ENCODE measurements at places on chromosomes 6 and 20.
A peak's percentile ranks its signal among the peaks of the same experiment; 100 is the strongest.

DNA sequence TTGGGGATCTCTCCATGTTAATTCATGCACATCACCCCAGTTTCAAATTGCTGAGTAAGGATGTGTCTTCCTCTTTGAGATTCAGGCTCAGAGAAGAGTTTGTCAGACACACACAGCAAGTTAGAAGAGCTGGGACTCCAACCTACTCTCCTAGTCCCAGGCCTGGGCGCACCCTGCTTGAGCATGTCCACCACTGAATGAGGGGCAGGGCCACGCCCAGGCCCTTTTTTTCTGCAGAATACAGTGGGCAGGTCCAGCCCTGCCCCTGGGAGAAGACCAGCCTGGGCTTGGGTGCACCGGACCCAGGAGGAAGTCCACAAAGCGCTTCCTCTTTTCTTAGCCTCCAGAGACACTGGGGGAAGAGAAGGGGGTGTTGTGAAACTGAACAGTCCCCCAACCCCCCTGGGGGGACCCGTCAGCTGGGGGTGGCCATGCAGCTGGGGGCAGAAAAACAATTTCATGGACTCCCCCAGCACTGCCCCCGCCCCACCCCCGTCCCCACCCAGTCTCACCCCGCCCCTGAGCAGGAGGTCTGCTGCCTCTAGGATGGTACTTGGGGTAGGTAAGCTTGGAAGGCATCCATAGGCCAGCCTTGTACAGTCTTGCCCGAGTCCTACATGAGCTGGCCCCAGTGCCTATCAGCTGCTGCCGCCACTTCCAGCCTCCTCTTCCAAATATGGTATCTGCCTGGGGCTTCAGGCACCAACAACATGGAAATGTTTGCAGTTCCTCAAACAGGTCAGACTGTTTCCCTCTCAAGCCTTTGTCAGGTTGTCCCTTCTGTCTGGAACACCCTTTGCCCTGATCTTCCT, 11.7 kb upstream of the HCK start:
- no peak for DNase-seq

DNA sequence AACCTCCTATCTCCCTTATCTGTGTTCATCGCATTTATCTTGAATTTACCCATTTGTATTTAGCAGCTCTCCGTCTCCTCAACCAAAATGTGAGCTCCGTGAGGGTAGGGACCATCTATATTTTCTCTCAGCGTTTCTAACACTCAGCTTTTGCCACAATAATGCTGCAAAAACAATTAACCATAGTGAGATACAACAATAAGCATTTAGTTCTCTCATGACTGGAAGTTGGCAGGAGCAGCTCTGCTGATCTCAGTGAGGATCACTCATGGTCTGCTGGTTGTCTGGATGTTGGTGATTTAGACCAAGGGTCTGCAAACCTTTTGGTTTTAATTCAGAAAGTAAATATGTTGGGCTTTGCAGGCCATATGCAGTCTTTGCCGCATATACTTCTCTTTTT, 394.8 kb upstream of the RNF217 start:
- DNase-seq, result no peak

DNA sequence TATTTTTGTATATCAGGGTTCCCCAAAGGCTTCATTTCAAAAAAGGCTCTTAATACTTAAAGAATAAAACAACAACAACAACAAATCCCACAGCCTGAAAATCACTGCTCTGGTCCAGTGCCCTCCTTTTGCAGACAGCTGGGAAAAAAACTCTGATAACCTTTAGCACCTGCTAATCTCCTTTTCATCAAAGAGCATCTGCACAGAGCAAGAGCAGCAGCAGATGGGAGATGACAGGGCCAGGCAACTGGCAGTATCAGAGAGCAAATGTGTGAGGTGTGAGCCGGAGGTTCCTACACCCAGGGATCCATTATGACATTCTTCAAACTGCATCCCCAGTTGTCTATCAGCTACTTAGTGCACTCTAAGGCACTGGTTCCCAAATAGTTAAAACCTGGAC, 25.7 kb downstream of the TTI1 start:
- no peak for DNase-seq

DNA sequence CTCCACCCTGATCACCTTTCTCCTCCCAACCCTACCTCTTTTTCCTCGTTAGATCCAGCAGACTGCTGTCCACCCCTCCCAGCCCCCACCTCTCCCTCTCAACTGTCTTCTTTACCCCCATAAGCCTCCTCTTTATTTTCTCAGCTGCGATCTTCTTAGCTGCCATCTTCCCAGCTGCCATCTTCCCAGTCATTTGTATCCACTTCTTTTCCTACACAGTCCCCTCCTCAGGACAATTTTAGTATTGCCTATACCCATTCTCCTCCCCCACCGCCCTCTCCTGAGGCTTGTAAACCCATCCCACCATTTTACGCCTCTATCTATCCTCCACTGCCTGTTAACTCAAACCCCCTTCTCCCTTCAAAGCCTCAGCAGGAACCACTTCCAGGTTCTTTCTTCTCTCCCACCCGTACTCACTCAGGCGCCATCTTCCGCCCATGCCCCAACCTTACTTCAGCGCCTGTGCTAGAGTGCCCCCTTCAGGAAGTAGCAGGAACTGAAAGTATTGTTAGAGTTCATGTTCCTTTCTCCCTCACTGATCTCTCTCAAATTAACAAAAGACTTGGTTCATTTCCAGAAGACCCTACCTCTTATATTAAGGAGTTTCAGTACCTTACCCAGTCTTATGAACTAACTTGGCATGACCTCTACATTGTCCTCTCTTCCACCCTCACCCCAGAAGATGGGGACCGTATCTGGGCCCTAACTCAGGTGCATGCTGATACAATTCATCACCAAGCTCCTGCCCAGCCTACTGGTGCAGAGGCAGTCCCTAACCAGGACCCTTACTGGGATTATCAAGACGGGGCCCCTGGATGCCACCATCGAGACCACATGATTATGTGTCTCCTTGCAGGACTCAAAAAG, 236.0 kb downstream of the ADGRG6 start:
- DNase-seq, result peak; percentile 18

- no peak for DNase-seq
Observed at GRCh38 chr20:13494019-13494418, 144.7 kb downstream of the TASP1 start.

DNA sequence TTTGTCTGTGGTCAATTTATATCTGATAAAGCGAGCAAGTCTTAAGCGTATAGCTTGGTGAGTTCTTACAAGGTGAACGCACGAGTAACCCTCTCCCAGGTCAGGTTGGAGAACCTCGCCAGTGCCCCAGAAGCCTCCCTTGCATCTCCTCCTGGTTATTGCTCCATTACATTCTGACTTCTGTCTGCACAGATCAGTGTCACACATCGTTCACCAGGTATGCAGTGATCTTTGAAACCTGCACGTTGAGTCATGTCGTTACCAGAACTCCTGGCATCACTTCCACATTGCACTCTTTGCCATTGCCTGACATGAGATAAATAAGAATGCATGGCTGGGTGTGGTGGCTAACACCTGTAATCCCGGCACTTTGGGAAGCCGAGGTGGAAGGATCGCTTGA, 44.2 kb downstream of the AKAP12 start:
- no peak for DNase-seq

Data from 8988T (cell line).